ENCODE measurements at places on chromosomes 4 and X.
A peak's percentile ranks its signal among the peaks of the same experiment; 100 is the strongest.

- peak; percentile 3 for DNase-seq
Observed at GRCh38 chr4:165493359-165493758, 114.6 kb downstream of the CPE start.

- DNase-seq, result no peak
Observed at GRCh38 chr4:110982486-110982885, 359.6 kb upstream of the PITX2 start.

- DNase-seq, result no peak
Observed at GRCh38 chr4:8540072-8540471, 40.1 kb upstream of the GPR78 start.

GRCh38 chr4:20126906-20127305, 124.8 kb upstream of the SLIT2 start:
- no peak for DNase-seq
